Activated T-cell treated with anti-CD3 and anti-CD28 coated beads, Interleukin-2, amount 50 U/mL, for 72 hours (primary cell): ENCODE measurements at places on chromosomes 16 and 17. TPM values are rescaled to one million over a fixed set of nuclear protein-coding genes. Genes with fewer than 3 reads are reported as not detected.

DNA sequence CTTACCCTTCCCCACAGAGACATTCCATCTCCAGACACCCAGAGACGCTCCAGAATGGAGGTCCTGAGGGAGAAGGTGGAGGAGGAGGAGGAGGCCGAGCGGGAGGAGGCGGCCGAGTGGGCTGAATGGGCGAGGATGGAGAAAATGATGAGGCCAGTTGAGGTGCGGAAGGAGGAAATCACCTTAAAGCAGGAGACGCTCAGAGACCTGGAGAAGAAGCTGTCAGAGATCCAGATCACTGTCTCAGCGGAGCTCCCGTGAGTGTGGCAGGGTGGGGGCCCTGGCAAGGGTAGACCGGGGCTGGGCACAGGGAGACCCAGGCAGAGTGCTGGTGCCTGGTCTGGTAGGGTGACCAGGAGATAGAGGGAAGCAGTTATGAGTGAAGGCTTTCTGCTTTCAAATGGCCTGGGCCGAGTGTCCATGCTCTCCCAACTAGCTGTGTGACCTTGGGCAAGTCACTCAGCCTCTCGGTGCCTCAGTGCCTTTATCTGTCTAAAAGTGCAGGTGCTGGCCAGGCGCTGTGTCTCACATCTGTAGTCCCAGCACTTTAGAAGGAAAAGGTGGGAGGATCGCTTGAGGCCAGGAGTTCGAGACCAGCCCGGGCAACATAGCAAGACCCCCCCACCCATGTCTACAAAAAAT is 3.4 kb downstream of the DRC7 start:
- H3K4me1 ChIP-seq, result peaks cover 8% of the 10 kb centered on the region
- no peak overlapping the region for H3K27ac ChIP-seq
- H3K4me3 ChIP-seq, result no peak overlapping the region
- DNase-seq, result no peak
- no peaks in the 10 kb centered on the region for H3K36me3 ChIP-seq
- no peaks in the 10 kb centered on the region for H3K27me3 ChIP-seq

Gene BAIAP3
- 0.26 TPM for total RNA-seq

DNA sequence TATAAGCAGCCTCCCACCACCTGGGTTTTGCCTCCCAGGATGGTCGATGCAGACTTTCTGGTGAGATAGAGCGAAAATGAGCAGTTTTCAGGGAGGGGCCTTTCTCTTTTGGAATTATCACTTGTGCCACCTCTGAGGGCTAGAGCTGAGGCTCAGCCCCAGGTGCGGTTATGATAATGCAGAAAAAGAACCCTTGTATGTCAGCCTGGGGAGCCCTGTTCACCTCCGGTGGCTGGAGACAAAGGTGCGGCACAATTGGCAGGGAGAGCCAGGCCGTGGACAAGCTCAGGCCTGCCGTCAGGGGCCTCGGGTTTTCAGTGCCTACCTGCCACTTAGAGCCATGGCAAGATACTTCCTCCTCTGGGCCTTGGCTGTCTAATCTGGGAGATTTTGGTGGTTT is 4.4 kb downstream of the SCPEP1 start:
- peaks cover 15% of the 10 kb centered on the region for H3K4me1 ChIP-seq
- no peaks in the 10 kb centered on the region for H3K36me3 ChIP-seq
- no peak overlapping the region for H3K27ac ChIP-seq
- no peaks in the 10 kb centered on the region for H3K27me3 ChIP-seq
- H3K4me3 ChIP-seq, result no peak overlapping the region
- DNase-seq, result no peak

- DNase-seq, result peak; percentile 65
- peak overlapping the region; percentile 69 for H3K4me3 ChIP-seq
- no peak overlapping the region for H3K27ac ChIP-seq
- H3K36me3 ChIP-seq, result no peaks in the 10 kb centered on the region
- H3K27me3 ChIP-seq, result peaks cover 26% of the 10 kb centered on the region
- H3K4me1 ChIP-seq, result peaks cover 6% of the 10 kb centered on the region
Measured at GRCh38 chr16:2194852-2195321, 1.5 kb downstream of the CASKIN1 start.

- no peaks in the 10 kb centered on the region for H3K27me3 ChIP-seq
- no peaks in the 10 kb centered on the region for H3K36me3 ChIP-seq
- no peak for DNase-seq
- H3K4me3 ChIP-seq, result no peak overlapping the region
- H3K4me1 ChIP-seq, result no peaks in the 10 kb centered on the region
Measured at GRCh38 chr16:7746941-7747340, 414.3 kb downstream of the RBFOX1 start.

DNA sequence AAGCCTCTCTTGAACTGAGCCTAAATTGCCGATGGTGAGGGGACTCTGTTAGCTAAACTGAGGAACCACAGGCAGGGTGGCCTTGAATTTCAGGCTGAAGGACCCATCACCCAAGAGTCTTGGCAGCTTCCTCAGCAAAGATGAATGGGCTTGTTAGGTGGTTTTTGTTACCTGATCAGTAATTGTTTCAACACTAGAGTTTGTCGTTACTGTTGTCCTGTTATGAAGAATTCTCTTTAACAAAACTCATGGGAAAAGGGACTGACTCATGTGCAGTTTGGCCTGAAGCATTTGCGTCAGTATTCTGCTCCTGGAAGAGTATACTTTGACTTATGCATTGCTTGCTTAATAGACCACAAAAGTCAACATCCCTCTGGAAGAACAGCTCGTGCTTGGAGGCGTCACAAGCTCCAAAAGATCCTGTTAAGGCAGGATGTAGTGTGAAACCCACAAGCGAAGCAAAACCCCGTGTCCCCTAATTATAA is 206.0 kb downstream of the IRX3 start:
- no peak for DNase-seq
- H3K4me3 ChIP-seq, result no peak overlapping the region
- H3K27ac ChIP-seq, result no peak overlapping the region
- H3K36me3 ChIP-seq, result no peaks in the 10 kb centered on the region

Gene NPIPA5
- total RNA-seq, result 0.39 TPM

Gene COQ9
- 35.2 TPM for total RNA-seq

DNA sequence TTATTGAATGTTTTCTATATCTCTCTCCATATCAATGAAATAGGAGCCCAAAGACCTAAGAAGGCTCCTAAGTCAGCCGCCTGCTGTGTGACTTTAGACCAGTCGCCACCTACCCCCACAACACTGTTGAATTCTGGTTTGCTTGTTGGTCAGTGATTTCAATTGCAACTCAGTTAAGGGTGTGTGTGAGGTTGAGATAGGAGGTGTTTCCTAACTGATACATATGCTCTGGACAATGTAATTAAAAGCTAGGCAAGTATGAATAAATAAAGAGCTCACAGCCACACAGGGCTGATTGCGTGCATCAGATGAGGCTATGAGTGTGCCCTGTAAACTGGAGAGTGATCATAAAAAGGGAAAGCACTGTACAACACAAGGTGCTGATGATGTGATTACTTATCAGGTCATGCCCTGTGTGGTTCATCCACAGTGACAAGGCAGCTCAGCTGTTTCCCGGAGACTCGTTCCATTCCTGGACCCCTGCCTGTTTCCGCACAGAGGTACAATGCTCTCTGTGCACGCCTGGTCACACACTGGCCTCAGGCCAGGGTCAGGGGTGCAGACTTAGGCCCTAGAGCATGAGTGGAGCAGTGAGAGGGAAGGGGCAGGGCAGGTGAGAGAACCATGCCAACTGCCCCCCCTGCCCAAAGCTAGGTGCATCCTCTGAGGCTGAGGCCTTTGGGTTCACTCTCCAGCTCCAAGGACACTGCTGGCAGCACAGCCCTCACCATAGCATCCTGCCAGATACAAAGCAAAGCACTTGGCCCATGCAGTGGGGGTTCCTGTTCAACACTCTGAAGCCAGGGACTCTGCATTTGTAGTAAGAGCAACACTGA is 3.3 kb upstream of the KRT35 start:
- H3K4me3 ChIP-seq, result no peak overlapping the region
- H3K36me3 ChIP-seq, result no peaks in the 10 kb centered on the region
- H3K27me3 ChIP-seq, result no peaks in the 10 kb centered on the region
- no peaks in the 10 kb centered on the region for H3K4me1 ChIP-seq

GRCh38 chr17:28551421-28552175 is 826 bp downstream of the UNC119 start:
- peak overlapping the region; percentile 97 for H3K4me3 ChIP-seq
- no peak for DNase-seq
- H3K27ac ChIP-seq, result no peak overlapping the region
- H3K27me3 ChIP-seq, result no peaks in the 10 kb centered on the region
- peaks cover 19% of the 10 kb centered on the region for H3K36me3 ChIP-seq

Gene HOXB1
- not detected for total RNA-seq

Gene ZNF764
- 10.7 TPM for total RNA-seq

DNA sequence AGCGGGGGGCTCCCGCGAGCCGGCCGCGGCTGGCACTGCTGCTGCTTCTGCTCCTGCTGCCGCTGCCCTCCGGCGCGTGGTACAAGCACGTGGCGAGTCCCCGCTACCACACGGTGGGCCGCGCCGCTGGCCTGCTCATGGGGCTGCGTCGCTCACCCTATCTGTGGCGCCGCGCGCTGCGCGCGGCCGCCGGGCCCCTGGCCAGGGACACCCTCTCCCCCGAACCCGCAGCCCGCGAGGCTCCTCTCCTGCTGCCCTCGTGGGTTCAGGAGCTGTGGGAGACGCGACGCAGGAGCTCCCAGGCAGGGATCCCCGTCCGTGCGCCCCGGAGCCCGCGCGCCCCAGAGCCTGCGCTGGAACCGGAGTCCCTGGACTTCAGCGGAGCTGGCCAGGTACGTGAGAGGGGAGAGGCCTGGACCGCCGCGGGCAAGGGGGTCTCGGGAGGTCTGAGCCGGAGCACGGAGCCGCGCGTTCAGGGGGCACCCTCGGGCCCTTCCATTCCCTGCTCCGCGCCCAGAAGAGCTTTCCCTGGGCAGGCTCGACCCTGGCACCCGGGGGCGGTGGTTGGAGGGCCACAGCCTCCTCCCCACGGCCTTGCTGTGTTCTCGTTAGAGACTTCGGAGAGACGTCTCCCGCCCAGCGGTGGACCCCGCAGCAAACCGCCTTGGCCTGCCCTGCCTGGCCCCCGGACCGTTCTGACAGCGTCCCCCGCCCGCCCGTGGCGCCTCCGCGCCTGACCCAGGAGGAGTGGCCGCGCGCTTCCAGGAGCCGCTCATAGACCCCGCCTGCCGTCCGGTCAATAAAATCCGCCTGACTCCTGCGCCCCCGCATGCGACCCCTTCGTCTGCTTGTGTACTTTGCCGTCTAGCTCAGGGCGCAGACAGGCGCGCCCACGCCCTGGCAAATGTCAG is 591 bp downstream of the NPW start:
- peaks cover 39% of the 10 kb centered on the region for H3K27me3 ChIP-seq
- H3K36me3 ChIP-seq, result no peaks in the 10 kb centered on the region
- DNase-seq, result no peak
- no peak overlapping the region for H3K27ac ChIP-seq

Gene NECAB2
- 0.58 TPM for total RNA-seq

DNA sequence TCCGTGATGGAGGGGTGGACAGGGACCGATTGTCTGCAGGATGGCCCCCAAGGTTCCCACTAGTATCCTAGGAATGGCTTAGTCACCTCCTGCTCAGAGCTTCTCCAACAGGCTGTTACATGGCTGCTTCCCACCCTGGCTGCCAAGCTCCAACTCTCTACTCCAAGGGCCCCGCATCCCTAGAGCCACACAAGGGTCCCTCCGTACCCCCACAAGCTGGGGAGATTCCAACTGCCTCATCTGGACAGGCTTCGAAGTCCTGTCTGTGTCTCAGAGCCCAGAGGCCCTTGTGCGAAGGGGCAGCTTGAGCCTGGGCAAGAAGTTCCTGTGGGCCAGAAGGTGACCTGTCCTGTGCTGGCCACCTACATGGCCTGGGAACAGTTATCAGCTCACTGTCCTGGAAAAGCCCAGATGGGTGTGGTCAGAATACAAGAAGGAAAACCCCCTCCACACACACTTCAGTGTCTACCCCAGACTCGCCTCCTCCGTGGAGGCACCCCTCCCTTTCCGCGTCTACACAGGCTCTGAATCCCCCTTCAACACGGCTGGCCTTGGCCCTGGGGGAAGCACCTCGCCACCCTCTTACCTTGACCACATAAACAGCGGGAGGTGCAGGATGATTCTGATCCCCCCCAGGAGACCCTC is 586 bp downstream of the MEAK7 start:
- peak overlapping the region; percentile 93 for H3K4me3 ChIP-seq
- peaks cover 50% of the 10 kb centered on the region for H3K4me1 ChIP-seq
- H3K27me3 ChIP-seq, result no peaks in the 10 kb centered on the region
- no peak overlapping the region for H3K27ac ChIP-seq
- no peaks in the 10 kb centered on the region for H3K36me3 ChIP-seq
- DNase-seq, result no peak

DNA sequence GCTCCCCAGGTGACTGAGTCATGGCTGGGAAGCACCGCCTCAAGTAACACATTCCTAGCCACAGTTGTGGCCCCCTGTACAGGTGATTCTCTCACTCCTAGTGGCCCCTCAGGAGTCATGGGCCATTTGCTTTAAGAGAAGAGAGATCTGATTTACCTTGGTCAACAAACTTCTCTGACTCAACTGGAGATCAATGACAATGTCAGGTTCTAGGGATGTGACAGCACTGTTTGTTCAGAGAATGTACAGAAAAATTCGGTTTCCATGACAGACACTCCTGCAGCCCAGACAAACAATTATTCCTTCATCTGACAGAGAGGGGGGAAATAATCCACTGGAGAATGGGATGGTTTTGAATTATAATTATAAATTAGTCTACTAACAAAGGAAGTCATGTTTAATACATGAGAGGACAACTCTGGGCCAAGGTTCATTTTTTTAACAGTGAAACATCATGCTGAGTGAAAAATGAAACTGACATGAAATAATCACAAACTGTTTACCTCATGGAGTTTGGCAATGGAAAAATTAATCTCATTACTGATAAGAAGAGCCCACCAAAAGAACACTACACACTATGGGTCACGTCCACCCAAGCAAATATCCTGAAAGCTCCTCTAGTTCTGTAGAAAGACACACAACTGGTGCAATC is 9.7 kb downstream of the ERN1 start:
- peak overlapping the region; percentile 76 for H3K4me3 ChIP-seq
- peak overlapping the region; percentile 91 for H3K27ac ChIP-seq
- peaks cover 80% of the 10 kb centered on the region for H3K4me1 ChIP-seq
- peaks cover 7% of the 10 kb centered on the region for H3K36me3 ChIP-seq
- no peaks in the 10 kb centered on the region for H3K27me3 ChIP-seq
- no peak for DNase-seq

Gene HOXB2
- 37.7 TPM for total RNA-seq

- H3K27ac ChIP-seq, result no peak overlapping the region
- H3K36me3 ChIP-seq, result no peaks in the 10 kb centered on the region
- peaks cover 13% of the 10 kb centered on the region for H3K27me3 ChIP-seq
- no peak overlapping the region for H3K4me3 ChIP-seq
Measured at GRCh38 chr17:9783050-9783449, 8.3 kb downstream of the DHRS7C start.

- H3K36me3 ChIP-seq, result no peaks in the 10 kb centered on the region
- no peak overlapping the region for H3K27ac ChIP-seq
- H3K4me3 ChIP-seq, result no peak overlapping the region
- H3K4me1 ChIP-seq, result no peaks in the 10 kb centered on the region
- DNase-seq, result no peak
Measured at GRCh38 chr16:12184419-12184917, 207.9 kb downstream of the SNX29 start.

GRCh38 chr17:47982645-47983390 is 11.9 kb downstream of the CDK5RAP3 start:
- H3K36me3 ChIP-seq, result peaks cover 15% of the 10 kb centered on the region
- no peaks in the 10 kb centered on the region for H3K27me3 ChIP-seq
- H3K27ac ChIP-seq, result no peak overlapping the region
- no peak for DNase-seq
- H3K4me3 ChIP-seq, result no peak overlapping the region
